ENCODE measurements at places on chromosomes 5 and 9.

DNA sequence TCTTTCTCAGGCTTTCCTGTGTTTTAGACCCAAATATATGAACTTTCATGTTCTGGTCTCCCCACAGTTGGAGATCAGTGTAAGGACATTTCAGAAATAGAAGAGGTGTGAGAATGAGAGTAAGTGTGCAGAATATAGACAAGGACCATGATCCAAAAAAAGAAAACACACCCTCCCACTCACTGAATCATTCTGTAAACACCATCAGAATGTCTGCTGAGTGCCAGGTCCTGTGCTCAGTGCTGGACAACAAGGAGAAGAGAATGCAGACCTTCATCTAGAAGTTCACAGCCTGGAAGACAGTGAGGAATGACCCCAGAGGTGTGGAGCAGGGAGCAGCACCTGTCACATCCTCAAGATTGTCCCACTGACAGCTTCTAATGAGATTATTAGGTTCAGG lies 19.1 kb upstream of the SH3RF2 start:
- no peak for DNase-seq

- no peak for DNase-seq
These were observed 81.6 kb upstream of the PITX1 start for GRCh38 chr5:135115591-135115990.

DNA sequence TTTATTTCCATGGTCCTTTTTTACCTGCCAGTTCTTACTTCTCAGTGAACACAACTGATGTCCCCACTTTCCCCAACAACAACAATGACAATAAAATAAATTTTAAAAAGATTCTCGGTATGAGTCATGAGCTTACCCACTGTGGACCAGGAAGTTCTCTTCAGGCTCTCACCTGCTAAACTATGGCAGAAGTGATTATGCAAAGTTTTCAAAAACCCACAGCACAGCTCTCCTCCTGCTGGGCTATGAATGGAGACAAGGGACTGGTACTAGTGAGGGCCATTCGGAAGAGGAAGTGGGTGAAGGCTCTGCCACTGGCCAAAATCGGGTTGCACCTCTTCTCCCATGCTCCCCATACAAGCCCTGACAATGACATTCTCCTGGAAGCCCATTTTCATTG lies 429.4 kb downstream of the PIK3R1 start:
- DNase-seq, result no peak

GRCh38 chr5:116757326-116757725 lies 182.7 kb upstream of the SEMA6A start:
- DNase-seq, result no peak

- peak; percentile 71 for DNase-seq
These were observed 513.1 kb downstream of the PDE4D start for GRCh38 chr5:59380350-59380951.

GRCh38 chr5:97499605-97500004 lies 316.6 kb upstream of the RIOK2 start:
- DNase-seq, result no peak

- peak; percentile 55 for DNase-seq
These were observed 126.2 kb downstream of the BASP1 start for GRCh38 chr5:17343675-17344074.

DNA sequence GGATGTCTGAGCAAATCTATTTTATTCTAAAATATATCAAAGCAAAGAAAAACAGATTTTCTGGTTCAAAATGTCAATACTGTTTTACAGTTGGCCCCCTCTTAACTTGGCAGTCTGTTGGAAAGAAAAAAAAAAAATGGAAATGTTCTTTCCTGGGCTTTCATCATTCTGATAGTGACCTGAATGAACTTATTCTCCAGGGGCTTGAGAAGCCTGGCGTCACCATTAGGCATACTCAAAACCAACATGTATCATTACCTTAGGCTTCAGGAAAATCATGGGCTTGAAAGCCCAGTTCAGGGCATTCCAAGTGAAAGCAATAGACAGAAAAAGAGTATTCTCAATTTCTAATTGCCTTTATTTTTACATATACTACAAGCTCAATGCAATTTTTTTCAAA lies 283.7 kb upstream of the PUM3 start:
- no peak for DNase-seq

All from HFFc6 (cell line).